A172 (cell line): ENCODE measurements at places on chromosomes 6 and 20. TPM values are rescaled to one million over a fixed set of nuclear protein-coding genes. Genes with fewer than 3 reads are reported as not detected.

Gene TBXT
- total RNA-seq, result not detected in 2 replicates

Gene BPIFB2
- total RNA-seq, result not detected in 2 replicates

Gene EYS
- total RNA-seq, result 0.24 and 0.81 TPM in 2 replicates

Gene ENPP4
- total RNA-seq, result not detected in 2 replicates

Gene PTPRK
- total RNA-seq, result 41.8 and 44.1 TPM in 2 replicates

Gene PHF1
- 36.0 and 40.8 TPM in 2 replicates for total RNA-seq

Gene HTR1E
- total RNA-seq, result not detected in 2 replicates

Gene TRIM38
- 5.2 and 6.4 TPM in 2 replicates for total RNA-seq

Gene SLC44A4
- total RNA-seq, result not detected in 2 replicates

Gene TRIM15
- not detected in 2 replicates for total RNA-seq

Gene IFNGR1
- total RNA-seq, result 31.9 and 34.6 TPM in 2 replicates

Gene LIME1
- 53.8 and 59.0 TPM in 2 replicates for total RNA-seq
